ENCODE measurements at places on chromosomes 5 and 9.

- DNase-seq = no peak
These were observed 236.6 kb upstream of the ACTBL2 start for GRCh38 chr5:57719216-57719615.

DNA sequence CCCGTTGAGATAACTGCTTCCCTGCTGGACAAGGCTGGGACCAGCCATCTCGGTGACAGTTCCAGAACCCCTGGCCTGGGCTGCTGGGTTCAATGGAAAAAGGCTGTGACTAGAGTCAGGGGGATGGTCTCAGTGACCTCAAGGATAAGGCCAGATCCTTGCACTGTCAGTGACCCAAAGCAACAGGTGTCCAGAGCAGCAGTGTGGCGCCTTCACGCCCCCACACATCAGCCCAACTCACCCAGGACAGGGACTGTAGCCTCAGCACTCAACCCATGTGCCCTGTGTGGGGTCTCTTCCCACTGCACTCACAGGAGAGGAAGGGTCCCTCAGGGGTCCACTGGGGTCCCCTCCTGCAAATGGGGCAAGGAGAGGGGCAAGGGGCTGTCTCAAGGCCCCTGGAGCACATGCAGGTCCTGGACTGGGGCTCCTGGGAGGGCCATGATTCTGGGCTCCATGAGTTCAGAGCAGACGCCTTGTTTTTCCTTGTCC lies 698 bp upstream of the LCN2 start:
- no peak for DNase-seq

DNA sequence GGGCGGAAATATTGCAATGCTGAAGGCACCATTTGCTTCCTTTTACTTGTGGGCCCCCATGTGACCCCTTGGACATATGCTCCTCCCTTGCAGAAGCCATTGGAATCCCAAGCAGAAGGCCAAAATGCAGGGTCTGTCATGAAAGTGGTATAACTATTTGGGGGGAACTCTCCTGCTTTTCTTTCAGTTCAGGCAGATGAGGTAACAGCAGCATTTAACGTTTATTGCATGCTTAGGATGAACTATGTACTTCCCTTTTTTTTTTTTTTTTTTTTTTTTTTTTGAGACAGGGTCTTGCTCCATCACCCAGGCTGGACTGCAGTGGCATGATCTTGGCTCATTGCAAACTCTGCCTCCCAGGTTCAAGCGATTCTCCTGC lies 7.8 kb downstream of the FOXI1 start:
- no peak for DNase-seq

DNA sequence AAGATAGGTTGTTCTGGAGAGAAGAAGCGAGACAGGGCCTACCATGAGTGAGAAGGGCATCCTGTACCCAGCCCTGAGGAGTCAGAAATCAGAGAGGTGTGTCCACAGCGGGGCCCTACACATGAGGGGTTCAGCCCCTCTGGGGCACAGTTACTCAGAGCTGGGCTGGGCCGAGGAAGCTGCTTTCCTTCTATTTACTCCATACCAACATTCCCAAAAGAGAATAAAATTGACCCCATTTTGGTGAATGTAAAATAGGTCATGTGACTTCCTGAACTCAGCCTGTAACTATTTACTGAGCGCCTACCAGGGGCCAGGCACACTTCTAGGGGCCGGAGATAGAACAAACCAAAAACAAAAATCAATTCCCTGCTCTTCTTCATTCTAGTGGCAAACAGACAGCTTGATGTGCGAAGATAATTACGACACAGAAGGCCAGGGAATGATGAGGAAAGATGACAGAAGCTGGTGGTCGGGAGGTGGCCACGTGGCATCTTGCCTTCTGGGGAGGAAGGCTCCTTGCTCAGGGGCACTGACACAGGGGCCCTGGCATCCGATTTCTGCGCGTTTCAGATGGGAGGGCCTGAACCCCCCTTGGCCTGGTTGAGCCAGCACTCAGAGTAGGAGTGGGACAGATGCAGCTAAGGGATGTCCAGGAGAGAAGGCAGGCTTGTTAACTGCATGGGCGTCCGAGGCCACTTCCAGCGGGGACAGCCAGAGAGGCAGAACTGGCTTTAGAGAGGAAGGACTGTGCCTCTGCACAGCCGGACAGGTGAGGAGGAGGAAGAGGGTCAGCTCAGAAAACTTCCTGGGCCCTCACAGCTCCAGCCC lies 121.8 kb downstream of the NSG2 start:
- no peak for DNase-seq

GRCh38 chr5:132059696-132060500 lies 557 bp upstream of the IL3 start:
- DNase-seq = no peak

- no peak for DNase-seq
These were observed 135.1 kb downstream of the RPS23 start for GRCh38 chr5:82142928-82143577.
